ENCODE measurements at places on chromosomes 3 and 15.

DNA sequence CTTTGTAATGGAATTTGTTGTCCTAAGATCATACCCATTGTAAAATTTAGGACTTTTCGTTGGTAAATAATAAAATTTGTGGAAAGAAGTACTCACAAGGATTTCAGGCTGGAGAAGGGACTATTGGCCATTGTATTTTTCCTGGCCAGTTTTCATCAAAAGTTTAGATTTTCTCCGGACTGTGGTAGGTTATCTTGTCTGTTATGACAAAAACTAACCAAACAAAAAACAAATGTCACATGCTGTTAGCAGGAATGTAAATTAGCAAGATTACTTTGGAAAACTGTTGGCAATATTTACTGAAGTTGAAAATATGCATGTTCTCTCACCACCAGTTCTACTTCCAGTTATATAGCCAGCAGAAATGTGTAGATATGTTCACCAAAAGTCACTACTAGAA lies 27.8 kb downstream of the PDE8A start:
- no peak for DNase-seq

- DNase-seq = no peak
Observed at GRCh38 chr15:52437646-52438045, 91.0 kb downstream of the MYO5A start.

- DNase-seq = no peak
Observed at GRCh38 chr3:179702271-179702947, 49.6 kb downstream of the USP13 start.

GRCh38 chr3:124805671-124806070 lies 75.4 kb downstream of the UMPS start:
- DNase-seq = no peak

DNA sequence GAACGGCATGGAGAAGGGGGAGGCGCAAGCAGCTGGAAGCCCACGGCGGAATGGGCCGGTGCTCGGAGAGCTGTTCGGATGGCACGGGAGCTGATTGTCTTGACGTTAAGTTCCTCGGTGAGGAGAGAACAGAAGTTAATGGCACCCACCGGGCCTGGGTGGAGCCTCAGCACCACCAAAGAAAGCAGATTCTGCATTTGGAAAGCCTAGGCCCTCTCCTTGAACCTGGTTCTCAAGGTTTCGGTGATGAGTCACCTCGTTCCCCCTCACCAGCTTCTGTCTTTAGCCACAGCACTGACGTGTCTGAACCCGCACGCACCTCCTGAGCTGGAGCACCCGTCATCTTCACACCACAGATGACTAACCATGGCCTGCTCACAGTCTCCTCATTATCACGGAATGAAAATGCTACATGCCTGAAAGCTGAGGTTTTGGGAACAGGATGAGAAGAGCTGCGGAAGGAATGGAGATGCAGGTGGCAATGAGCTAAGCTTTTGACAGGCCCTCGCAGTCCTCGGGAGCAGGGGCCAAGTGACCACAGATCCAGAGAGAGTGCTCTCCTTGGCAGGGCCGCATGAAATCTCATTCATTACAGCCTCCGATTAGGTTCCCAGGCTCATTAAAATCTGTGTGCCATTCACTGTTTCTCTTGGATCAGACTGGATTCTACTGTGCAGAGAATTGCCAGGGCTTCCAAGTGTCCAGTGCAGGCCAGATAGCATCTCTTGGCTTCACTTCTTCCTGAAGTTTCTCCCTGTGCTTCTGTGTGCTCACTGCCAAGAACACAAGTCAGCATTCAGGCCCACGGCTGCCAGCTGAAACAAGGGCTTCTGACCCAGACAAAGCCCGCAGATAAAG lies 96.3 kb upstream of the DLG1 start:
- peak; percentile 89 for DNase-seq

DNA sequence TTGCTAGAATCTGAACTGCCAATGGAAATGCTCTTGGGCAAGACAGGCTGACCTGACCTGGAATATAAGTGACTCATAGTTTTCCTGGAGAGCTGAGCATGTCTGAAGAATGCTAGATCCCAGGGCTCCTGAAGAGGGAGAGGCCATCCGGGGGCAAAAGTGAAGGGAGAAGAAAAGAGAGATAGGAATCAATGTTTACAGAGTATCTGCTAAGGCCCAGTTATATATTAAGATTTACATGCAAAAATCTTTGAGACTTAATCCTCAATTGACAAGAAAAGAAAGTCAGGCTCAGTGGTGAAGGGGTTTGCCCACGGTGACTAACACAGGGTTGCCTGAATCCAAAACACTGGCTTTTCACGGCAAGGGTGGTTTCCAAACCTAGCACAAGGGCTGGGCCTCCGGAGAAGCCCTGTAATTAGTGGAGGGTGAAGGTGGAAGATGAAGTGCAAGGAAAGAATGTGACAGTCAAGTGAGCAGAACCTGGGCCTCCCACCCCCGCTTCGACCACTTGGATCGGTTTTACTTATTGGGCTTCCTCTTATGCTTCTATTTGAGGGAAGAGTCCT lies 91.7 kb upstream of the FGF12 start:
- peak; percentile 80 for DNase-seq

DNA sequence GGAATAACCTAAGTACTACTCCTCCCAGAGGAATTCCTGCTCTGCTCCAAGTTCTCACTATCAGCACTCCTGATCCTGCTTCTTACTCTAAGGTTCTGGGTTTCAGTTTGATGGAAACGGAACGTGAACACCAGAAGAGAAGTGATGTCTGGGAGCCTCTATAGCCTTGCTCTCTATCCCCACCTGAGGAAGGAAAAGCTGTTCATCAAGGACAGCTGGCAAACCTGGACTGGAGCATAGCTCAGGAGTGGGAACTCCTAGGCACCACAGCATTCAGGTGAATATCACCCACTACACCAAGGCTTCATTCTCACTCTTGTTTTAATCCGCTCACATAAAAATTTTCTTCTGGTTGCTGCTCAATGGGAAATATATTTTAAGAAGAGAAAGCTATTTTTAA lies 13.0 kb upstream of the CADPS start:
- DNase-seq = no peak

DNA sequence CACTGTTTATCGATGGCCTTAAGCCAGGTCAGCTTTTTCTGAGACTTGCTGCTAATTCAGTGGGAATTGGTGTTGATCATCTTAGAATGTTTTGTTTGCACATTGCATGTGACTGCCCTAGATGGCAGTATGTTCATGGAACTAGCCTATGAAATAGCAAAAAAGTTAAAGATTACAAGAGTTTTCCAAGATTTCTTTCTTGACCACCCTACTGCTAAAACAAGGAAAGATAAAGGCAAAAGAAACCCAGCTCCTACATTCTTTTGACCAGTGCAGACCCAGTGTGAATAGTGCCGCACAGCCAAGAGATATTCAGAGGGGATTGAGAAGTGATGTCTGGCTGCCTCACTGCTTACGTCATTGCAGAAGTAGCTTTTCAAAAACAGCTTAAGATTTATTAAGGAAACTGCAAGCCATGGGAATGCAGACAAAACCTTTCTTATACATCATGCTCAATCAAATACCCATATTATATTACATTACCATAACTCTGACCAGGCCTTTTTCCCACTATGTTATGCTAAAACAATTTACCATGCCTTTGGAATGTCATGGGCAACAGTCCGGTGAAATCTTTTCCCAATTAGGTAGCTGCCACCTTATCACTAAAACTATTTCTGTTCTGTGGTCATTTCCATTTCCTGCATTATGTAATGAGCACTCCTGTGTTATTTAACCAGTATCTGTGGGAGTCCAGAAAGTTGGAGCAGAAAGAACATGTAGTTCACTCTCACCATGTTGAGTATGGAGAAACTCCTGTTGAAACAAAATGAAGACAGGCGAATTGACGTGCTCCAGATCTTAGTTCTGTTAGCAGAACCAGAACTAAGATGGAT lies 6.0 kb downstream of the PHLDB2 start:
- no peak for DNase-seq

DNA sequence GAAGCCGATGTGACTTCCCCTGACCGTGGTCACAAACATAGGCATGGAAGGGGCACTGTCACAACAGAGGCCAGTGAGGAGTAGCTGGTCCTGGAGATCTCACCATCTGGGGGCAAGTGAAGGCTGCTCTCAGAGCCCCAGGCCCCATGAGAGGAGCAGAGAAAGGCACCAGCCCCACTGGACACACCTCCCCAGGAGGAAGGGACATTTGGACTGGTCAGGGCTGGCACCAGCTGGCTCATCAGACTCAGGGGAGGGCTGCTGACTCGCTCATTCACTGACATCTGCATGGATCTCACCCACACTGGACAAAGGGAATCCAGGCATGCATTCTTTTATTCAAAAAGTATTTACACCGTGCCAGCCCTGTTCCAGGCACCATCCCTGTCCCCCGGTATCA lies 26.8 kb downstream of the ESYT3 start:
- DNase-seq = no peak

GRCh38 chr3:151384741-151385174 lies at the start of gene P2RY12:
Gene P2RY12 (minus strand): TSS chr3:151384753. CDS start chr3:151338845, 45,908 bp downstream.
- no peak for DNase-seq

DNA sequence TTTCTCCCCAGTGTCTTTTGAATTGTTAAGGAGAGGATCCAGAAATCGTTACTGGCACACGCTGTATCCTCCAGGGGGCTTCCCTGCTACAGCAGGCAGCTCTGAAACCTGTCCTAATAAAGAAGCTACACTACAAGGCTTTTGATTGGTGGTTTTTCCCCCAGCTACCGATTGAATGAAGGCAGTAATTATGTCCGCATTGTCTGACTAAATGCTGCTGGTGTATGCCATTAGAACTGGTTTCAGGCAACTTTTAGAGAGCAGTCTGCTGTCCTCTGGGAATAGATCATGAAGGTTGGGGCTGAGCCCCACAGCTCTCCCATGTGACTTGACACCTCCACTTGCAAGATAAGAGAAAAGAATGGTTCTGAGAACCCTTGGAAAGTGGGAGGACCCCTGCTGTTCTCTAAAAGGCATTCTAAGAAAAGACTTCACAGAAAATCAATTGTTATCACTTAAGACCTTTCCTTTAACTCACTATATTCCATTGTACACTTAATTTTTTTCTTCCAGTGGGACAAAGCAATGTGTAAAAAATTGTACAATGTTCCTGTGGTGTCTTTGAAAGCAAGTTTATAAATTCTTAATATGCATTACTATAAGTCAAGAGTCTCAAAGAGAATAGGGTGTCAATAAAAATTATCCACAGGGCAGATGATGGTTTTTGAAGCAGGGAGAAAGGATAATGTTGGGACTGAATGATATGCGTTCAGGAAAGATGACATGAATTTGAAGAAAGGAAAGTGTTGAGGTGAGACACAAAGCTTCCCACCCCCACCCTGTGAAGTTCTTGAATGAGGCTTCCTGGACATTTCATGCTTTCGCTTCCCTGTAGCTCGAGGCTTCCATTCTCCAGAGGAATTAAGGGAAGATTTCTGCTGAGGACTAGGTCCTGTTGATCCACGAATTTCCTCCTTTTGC lies 53.0 kb upstream of the DAZL start:
- DNase-seq = no peak

DNA sequence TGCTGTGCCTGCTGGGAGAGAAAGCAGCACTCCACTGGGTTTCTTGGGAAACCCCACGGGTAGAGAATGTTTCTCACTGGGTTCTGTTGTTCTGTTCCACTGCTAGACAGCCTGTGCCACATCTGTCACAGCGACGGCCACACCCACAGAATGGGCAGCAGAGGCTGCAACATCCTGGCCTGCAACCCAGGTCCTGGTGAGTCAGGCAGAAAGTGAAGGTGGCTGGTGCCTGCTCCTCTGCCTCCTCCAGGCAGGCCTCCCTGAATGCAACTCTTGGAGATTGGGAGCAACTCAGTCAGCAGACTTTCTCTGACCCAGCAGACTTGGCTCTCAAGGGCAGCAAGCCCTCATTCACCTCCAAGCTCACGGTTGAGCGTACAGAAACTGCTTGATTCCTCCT lies 13.0 kb downstream of the C3orf18 start:
- DNase-seq = peak; percentile 32

GRCh38 chr15:97915261-97915660 lies 45.2 kb upstream of the ARRDC4 start:
- no peak for DNase-seq

GRCh38 chr3:9955611-9956352 lies 3.6 kb upstream of the PRRT3 start:
- no peak for DNase-seq

DNA sequence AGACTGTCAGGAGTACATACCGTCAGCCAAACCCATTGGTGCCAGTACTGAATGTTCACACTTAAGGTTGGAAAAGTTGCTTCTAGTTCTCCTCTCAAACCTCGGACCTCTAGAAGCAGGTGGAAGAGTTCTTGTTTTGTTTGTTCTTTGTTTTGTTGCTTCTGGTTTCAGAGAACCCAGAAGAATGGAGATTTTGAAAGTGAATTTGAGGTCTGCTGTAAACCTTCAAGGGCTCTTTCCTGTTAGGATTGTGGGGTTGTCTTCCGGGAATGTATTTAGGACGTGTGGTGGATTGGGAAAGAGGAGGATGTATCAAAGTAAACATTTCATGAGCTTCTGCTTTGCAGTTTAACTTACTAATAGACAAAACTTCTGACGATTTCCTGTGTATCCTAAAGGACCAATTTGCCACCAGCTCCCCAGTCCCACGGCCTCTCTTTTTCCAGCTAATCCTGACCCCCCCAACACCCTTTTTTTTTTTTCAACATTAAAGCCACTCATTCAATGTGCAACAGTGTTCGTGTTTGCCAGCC lies 50.3 kb downstream of the FILIP1L start:
- no peak for DNase-seq

DNA sequence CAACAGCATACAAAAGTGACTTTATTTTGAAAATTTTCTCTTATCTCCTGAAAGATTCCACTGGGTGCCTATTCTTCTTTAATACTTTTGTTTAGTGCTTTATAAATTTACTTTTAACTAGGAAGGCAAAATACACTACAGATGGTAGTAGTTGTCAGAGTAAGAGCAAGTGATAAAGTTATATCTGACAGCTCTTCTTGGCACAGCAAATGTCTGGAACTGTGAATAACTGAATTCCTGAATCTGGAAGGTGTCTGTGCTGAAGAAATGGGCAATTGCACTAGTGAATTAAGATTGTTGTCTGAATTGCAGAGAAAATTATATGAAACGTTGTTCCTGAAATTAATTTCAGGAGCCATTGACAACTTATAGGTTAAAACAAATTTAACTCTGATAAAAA lies 213.8 kb upstream of the CBLB start:
- no peak for DNase-seq

Measured in activated CD4-positive, alpha-beta T cell treated with anti-CD3 and anti-CD28 coated beads, Interleukin-10, Interleukin-2, amounts not matched to agents 100 ng/mL and 50 ng/mL, durations not matched to agents 16 hours and 8 hours (primary cell).